NCI-H1092 (cell line): ENCODE measurements at places on chromosomes 1 and 21.

DNA sequence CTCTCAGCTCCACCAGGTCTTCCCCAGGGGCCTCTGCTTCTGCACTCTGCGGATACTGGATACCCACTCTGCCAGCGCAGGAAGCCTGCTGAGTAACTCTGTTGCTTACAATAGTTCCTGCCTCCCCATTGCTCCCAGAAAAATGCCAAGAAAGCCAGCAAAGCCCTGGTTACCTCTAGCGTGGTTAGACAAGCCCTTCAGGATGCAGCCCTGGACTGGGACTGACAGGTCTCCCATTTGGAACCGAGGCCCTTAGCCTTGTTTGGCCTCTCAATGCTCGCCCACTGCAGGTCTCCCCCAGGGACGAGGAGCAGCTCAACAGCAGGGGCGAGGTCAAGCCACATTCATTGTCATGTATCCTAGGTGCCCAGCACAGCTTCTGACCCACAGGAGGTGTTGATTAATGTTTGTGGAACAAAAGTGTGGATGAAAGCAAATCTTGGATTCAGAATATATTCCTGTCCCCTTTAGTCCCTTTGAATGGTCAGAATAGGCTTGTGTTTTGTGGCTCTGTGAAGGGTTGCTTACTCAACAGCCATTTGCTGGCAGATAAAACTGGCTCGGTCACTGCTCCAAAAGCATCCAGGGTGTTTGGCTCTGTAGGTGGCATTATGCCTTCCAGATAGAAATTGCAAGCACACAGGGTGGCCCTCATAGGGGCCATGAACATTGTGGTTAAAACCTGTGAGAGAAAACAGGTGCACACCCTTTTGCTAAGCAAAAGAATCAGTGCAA, 58.9 kb downstream of the C1orf198 start:
- DNase-seq = no peak

GRCh38 chr1:198860371-198860770, 221.5 kb downstream of the PTPRC start:
- DNase-seq = no peak

DNA sequence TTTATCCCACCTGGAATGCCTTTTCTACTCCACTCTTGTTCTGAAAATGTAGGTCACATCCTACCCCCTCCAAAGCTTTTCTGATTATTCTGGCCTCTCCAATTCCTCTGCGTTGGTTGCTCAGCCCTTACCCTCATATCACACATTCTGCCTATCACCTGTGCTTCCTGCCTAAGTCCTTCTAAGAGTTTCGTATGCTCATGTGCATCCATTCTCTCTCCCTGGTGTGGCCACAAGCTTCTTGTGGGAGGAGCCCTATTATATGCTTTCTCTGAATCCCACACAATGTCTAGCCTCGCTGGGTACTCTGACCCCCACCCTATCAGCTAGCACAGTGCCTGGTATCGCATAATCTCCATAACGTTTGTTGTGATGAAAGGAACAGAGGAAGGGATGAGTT, 54.2 kb downstream of the CD58 start:
- DNase-seq = no peak

DNA sequence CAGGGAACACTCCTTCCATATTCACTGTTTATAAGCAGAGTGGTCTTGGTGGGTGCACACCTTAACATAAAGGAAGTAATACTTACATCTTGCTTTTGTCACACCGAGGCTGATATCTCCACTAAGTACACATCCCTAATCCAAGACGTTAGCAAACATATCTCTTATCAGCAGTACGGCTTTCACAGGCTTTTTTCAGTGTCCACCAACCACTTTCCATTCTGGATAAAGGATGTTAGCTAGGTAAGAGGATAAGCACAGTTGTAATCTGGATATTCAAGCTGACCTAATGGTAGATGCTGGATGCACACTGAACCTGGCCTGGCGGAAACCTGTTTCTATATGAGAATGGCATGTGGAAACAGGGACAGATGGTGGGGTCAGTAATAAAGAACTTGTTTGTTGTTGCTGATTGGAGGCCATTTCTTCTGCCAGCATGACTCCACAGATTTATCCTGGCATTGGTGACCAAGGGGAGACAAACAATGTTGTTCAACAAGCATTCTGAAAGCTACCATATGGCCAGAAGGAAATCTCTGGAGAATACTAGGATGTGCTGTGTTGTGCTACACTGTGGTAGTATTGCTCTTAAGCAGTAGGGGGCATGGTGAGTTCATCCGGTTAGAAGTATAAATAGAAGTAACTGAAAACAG, 416.4 kb downstream of the PTBP2 start:
- DNase-seq = peak; percentile 32

- no peak for DNase-seq
Observed at GRCh38 chr1:101444381-101444780, 207.6 kb downstream of the S1PR1 start.

GRCh38 chr1:84289169-84289785, 12.2 kb upstream of the SAMD13 start:
- no peak for DNase-seq

DNA sequence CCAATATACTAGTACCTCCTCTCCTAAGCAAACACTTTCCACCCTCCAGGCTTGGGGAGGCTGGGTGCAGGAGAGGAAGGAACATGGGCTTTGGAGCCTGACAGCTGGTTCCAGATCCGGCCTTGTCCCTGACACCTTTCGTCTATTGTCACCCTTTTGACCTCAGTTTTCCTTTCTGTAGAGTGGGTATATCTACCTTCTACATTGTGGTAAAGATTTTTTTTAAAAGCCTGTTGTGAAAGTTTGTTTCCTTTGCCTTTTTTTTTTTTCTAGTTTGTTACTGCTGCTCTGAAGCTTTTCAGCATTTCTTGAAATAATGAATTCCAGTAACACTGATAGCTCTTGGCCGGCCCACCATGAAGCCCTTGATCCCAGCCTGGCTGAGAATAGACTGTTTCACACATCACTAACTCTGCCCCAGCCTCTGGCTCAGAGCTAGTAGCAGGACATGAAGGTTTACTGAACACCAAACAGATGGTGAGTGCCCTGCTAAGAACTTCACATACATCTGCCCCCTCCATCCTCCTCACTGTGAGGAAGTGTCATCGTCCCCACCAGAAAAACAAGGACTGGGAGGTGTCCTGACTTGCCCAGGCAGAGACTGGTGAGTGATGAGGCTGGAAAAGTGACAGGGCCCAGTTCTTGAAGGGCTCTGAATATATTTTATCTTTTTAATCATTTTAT, 33.0 kb upstream of the ID3 start:
- no peak for DNase-seq

- no peak for DNase-seq
Observed at GRCh38 chr1:176469450-176470010, 6.6 kb downstream of the PAPPA2 start.

DNA sequence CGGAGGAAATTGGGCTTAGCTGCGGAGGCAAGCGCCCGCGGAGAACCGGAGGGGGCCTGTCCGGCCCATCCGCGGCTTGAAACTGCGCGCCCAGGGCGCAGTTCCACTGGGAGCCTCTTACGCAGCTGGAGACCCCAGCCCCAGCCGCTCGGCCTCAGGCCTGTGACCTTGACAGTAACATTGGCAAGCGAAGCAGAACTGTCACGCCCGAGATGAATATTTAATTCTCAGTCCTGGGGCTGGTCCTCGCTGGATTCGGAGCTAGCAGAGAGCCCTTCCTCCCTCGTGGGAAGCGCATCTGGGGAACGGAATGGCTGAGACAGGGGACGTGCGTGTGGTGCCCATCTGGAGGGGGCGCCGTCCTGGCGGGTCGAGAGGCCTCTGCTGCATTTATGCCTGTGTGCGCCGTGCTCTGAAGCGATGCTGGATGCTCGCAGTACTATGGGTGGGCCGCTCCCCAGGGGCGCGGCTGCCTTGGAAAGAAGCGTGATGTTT, 928 bp downstream of the SLC6A17 start:
- no peak for DNase-seq

GRCh38 chr21:46253610-46254124, 25.1 kb upstream of the LSS start:
- DNase-seq = no peak

- no peak for DNase-seq
Observed at GRCh38 chr1:164423136-164423535, 135.8 kb upstream of the PBX1 start.

DNA sequence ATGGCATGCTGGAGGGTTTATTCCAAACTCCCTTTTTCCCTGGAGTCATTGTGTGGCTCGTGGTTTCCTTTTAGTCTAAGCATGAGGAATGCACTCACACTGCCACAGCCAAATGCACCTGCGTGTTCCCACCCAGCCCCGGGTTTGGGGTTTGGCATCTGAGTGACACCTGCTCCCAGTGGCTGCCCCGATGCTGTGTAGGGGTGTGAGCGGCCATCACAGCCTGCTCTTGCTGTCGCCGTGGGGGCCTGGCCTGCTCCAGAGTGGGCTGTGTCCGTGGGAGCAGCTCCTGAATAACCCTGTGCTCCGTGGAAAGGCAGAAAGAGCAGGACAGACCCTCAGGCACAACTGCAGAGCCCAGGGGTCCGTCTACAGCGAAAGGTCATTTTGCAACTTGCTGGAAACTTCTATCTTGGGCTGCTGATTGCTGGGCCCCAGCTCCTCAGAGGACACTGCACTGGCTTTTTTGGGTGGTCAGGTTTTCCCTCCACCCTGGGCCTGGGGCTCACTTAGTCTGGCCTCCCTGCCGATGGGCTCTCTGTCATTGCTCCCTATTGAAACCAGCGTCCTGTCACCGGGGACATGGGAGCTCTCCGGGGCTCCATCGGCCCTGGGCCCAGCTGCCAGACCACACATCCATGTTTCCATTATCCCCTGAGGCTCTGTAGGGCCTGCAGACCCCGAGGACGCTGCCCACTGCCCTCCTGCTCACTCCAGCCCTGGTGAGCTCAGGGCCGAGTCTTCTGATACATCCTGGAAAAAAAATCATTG, 74.1 kb downstream of the AJAP1 start:
- no peak for DNase-seq

DNA sequence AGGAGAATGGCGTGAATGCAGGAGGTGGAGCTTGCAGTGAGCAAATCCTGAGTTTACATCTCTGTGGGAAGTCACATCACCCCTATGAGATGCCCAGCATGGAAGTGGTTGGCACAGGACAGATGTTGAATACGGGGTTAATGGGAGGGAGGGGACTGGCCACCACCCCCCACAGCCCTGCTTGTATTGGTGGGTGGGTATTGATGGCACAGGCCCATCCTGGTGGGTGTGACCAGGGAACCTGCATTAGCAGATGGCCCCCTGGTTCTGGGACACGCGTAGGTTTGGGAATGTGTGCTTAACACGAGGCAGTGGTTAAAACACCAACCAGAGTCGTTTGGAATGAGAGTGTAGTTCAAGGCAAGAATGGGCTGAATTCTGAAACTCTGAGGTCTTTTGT, 117.9 kb downstream of the PRDM2 start:
- no peak for DNase-seq

DNA sequence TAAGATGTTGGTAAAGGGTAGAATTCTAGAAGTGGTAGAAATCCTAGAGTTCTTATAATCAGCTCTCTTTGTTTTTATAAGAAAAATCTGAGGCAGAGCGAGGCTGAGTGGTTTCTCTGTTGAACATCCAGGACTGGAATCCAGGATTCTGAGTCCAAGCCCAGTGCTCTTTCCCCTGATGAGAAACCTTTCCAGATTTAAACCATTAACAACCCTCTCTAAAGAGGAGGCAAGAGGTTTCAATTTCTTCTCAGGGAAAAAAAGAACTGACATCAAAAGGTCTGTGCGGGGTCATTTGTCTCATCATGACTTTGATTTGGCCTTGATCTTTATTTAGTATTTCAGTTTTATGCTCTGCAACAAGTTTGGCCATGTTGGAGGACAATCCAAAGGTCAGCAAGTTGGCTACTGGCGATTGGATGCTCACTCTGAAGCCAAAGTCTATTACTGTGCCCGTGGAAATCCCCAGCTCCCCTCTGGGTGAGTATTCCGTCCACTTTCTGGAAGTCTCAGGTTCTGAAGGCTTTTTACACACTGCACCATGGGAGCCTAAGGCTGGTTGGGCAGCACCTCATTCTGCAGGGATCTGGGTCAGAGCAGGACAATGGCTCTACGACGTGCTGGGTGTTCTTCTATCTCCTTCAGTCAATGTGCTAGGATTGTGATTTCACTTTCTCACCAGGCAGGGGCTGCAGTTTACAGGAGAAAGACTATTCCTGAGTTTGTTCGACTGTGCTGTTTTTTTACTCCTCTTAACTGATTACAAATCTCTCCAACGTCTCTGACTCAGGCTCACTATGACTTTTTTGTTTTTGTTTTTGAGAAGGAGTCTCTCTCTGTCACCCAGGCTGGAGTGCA, 18.9 kb upstream of the CCT8 start:
- no peak for DNase-seq

DNA sequence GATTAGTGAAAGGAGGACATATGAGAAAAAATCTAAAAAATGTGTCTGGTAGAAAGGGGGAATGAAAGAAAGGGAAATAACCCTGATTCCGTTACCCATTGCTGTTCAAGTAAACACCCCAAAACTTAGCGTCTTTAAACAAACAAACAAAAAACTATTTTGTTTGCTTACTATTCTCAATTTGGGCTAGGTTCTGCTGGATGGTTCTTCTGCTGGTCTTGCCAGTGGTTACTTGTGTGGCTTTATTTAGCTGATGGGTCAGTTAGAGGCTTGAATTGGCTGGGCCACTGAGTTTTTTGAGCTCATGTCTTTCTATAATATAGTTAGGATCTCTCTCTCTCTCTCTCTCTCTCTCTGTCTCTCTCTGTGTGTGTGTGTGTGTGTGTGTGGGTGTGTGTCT, 112.1 kb downstream of the GRIK1 start:
- DNase-seq = no peak

GRCh38 chr1:46003315-46003714, 129.1 kb downstream of the PIK3R3 start:
- no peak for DNase-seq

GRCh38 chr21:34728479-34728878, 59.7 kb downstream of the CLIC6 start:
- peak; percentile 11 for DNase-seq

DNA sequence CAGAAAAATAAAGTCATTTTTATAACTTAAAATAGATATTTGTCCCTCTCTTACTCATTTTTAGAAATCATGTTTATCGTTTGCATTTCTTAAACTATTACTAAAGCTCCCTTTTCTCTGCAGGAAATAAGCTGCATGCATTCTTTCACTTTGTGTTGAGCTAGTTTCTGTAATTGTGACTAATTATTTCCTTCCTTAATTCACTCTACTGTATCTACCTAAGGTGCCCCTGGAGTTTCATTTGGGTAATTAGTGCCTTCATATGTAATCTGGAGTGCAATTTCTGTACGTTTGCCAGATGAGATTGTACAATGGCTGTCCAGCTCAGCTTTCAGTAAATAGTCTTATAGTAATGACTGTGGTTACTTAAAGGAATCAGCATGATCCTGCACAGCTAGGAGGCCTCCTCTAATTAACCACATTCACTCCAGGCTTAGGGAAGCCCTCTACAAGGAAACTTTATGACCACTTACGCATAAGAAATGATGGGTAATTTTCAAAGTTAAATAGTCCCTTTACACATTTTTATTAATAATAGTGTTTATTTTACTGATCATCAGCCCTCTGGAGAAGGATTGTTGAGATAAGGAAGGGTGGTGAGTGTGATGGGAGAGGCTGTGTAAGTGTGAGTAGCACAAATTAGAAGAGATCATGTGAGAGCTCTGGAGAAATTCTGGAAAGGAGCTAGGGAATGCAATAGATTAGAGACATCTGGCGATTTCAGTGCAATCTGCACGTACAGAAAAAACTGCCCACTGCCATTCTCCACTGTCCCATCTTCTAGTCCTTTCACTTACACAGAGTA, 86.8 kb downstream of the LRRC8C start:
- DNase-seq = no peak

GRCh38 chr1:156880473-156880872, 13.0 kb upstream of the PEAR1 start:
- no peak for DNase-seq

- no peak for DNase-seq
Observed at GRCh38 chr1:204562075-204562990, 46.1 kb downstream of the MDM4 start.

GRCh38 chr1:235402457-235403200, 35.4 kb downstream of the TBCE start:
- no peak for DNase-seq
